ENCODE measurements at places on chromosomes 13 and 19.
A peak's percentile ranks its signal among the peaks of the same experiment; 100 is the strongest.

GRCh38 chr13:24631922-24632321 lies 48.3 kb upstream of the ATP12A start:
- DNase-seq = no peak

DNA sequence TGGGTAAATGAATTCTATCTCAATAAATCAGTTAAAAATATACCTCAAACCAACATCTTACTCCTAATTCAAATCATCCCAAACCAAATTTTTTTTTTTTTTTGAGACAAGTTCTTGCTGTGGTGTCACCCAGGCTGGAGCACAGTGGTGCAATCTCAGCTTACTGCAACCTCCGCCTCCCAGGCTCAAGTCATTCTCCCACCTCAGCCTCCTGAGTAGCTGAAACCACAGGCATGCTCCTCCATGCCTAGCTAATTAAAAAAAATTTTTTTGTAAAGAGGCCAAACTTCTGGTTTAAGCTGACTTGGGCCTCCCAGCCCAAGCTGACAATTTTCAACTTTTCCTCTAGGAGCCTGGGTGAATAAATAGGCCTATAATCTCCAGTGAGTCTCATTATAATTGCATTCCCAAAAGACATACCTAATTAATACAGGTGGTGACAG lies 22.1 kb upstream of the OLFM2 start:
- no peak for DNase-seq

DNA sequence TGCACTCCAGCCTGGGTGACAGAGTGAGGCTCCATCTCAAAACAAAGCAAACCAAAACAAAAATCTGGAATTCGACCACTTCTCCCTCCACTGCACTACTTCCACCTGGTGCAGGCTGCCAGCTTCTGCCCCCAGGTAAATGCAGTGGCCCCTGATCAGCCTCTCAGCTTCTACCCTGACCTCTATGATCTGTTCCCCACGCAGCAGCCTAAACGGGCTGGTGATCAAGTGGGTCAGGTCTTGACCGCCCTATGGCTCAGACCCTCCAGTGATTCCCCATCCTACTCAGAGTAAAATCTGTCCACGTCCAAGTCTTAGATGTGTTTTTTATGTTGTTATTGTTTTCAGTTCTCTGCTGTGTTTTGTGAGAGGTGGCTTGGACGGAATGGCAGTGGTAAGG lies 163.9 kb downstream of the KCTD15 start:
- no peak for DNase-seq

GRCh38 chr19:41928754-41929535 lies 696 bp upstream of the ERFL start:
- DNase-seq = no peak

GRCh38 chr19:19134687-19135158 lies 3.6 kb downstream of the TMEM161A start:
- peak; percentile 63 for DNase-seq

DNA sequence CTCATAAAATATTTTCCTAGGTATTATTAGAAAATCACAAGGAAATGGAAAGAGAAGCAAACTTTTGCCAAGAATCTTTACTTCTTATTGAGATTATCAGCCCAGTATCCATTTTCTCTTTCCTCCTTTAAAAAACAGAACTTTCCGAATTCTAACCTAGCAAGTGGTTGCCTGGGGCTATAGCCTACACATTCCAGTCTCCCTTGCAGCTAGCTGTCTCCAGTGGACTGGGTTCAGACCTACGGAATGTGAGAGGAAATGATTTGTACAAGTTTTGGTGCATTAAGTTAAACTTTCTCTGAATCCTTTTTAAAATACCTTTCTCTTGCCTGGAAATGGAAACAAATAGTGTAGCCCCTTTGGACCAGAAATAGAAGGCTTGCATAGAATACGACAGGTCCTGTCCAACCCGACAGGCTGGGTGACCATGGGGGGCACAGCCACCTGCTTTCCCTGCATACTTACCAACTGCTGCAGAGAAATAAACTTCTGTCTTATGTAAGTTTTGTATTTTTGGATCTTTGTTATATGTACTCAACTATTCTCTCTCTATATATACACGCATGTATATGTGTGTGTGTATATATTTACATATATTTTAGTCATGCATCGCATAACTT lies 185.9 kb downstream of the NALCN start:
- no peak for DNase-seq

DNA sequence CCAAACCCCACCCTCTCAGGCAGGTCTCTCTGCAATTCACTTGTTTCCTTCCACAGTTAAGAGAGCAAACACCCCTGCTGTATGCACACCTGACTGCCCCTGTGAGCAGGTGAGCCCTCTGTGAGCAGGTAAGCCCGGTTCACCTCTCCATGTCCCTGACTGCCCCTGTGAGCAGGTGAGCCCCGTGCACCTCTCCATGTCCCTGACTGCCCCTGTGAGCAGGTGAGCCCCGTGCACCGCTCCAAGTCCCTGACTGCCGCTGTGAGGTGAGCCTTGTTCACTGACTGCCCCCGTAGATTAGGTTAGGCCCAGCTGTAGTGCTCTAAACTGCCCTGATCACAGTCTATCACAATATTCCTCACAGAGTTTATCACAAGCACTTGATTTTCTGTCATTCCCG lies 29.2 kb downstream of the TMTC4 start:
- no peak for DNase-seq

GRCh38 chr13:98974053-98974452 lies 3.8 kb downstream of the DOCK9 start:
- DNase-seq = no peak

Data from CD4-positive, alpha-beta T cell (primary cell).